ENCODE measurements at places on chromosomes 7 and 10. TPM values are rescaled to one million over a fixed set of nuclear protein-coding genes. Genes with fewer than 3 reads are reported as not detected.

CRYGN gene
- not detected for total RNA-seq

ADAMTS14 gene
- 0.66 TPM for total RNA-seq

RBP4 gene
- total RNA-seq = 19.3 TPM

SPDYE11 gene
- not detected for total RNA-seq

GIMAP8 gene
- total RNA-seq = not detected
